ENCODE measurements at places on chromosomes 6 and 20.

DNA sequence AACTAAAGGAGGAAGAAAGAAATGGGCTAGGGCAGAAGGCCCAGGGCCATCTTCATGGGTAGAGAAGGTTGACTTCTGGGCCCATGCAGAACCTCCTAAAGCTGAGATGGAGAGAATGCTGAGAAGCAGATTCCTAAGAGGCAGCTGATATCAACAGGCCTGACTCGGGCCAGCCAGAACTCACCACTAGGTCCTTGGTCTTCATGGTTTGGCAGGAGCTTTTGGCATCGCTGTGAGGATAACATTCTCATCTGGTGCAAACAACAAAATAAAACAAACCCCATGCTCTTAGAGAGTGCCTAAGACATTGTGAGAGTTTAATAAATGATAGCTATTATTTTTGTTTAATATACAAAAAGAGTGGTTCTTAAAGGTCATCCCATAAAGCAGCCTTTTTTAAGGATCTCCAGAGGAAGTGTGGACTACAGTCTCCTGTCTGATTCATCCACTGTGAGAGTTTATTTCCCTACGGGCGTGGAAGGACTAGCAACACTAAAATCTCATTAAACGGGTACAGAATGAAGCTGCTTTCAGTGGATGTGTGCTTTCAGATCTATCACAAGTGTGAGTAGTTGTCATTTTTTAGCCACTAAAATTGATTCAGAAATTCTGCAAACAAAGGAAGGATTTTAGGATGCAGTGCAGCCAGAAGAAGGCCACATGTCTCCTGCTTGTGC is 160.0 kb downstream of the PLCB4 start:
- no peak for DNase-seq

- DNase-seq, result no peak
Observed at GRCh38 chr6:118186672-118187567, 279.9 kb downstream of the SLC35F1 start.

DNA sequence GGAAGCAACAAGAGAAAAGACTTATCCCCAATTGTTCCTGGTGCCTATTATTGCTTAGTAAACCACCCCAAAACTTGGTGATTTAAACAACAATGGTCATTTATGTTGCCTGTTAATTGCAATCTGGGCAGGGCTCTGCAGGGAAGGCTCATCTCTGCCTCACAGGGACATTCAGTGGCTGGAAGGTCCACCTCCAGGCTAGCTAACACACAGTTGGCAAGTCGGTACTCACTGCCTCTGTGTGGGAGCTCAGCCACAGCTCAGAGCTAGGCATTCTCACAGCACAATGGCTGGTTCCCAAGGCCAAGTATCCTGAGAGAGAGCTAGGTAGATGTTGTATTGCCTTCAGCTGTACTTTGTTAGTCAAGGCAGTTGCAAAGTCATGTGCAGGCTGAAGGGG is 18.5 kb upstream of the GMDS start:
- DNase-seq, result no peak

DNA sequence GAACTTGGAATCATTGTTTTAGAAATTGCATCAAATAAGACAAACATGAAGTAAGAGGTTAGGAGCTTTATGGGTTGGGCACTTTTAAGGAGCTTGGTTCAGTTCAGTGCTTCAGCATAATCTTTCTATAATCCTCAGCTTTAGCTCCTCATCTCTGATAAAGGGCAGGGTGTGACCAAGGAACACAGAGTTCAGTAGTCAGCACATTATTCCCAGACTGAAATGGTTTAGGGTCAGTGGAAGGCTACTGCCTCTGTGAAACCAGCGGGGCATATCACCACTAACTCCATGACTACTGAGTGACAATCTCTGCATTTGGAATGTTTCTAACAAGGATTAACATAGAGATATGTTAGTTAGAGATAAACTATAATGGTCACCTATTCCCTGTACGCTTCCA is 36.9 kb downstream of the CRYBG1 start:
- DNase-seq, result no peak

GRCh38 chr20:32449890-32450401 is 91.8 kb downstream of the ASXL1 start:
- no peak for DNase-seq

- DNase-seq, result no peak
Observed at GRCh38 chr6:78771586-78771985, 95.8 kb upstream of the IRAK1BP1 start.

DNA sequence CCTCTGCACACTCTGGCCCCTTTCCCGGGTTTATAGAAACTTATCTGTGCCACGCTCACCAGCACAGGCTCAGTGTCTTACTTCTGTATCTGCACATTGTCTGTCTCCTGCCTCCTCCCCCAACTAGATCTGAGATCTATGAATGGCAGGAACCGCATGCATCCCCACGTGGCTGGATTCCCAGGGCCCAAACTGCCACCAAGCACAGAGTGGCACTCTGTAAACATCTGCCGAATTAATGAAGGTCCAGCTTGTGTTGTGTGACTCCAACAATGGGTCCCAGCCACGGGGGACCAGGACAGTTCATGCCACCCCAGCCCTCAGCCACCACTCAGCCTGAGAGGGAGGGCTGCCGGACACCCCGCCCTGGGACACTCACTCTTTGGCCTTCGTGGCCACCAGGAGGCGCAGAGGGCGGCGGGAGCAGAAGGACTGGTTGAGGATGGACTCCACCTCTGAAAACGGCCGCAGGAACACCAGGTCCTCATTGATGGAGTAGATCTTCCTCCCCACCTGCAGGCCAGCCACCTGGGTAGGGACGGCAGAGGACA is 171.1 kb downstream of the PREX1 start:
- no peak for DNase-seq

GRCh38 chr6:17291778-17292177 is 10.6 kb downstream of the RBM24 start:
- no peak for DNase-seq

- no peak for DNase-seq
Observed at GRCh38 chr6:115882771-115883170, 177.9 kb downstream of the FRK start.

GRCh38 chr6:154721460-154721859 is 11.8 kb upstream of the SCAF8 start:
- DNase-seq, result no peak

DNA sequence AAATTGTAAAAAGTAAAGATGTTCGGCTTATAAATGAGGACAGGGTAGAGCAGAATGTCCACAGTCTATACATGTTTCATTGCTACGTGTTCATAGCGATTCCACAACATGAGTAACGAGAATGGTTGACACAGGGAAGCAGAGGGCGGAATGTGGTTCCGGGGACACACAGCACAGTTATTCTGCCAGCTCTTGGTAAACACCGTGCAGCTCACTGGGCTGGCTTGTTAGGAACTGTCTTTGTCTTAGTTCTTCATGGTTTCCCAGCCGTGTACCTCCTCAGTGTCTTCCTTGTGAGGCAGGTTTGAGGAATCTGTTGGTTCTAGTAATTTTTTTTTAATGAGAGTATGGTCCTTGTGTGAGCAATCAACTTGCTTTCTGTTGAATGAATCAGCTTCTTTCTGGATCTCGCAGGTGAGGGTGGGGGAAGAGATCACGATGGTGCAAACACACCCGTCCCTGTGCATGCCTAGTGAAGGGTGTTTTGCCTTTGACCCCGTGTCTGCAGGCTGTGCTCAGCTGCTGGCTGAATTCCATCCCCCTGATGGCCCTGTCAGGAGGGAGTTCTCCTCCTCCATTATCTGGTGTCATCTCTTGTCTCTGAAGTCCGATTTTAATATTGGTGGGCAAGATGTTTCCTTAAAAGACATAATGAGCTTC is 168.2 kb downstream of the SMOC2 start:
- DNase-seq, result no peak

- DNase-seq, result no peak
Observed at GRCh38 chr6:20203561-20204511, 8.4 kb downstream of the MBOAT1 start.

DNA sequence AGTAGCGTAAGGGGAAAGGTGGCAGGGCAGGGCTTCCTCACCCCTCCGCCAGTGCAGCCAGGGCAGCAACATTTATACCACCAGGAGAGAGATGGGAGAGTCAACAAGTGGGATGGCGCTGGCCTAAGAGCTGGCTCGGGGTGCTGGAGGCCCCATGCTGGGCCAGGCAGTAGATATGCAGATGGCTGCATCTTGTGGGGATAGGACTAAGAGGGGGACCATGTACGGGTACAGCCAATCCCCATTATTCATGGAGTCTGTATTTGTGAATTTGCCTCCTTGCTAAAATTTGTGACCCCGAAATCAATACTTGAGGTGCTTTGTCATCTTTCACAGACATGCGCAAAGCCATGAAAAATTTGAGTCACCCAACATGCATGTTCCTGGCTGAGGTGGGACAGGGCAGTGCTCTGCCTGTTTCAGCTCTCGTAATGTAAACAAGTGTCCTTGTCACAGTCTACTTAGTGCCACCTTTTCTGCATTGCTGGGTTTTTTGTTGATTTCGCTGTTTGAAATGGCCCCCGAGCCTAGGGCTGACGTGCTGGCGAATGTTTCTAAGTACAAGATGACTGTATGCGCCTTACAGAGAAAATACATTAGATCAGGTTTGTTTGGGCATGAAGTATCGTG is 27.5 kb upstream of the TAF8 start:
- DNase-seq, result no peak

- DNase-seq, result no peak
Observed at GRCh38 chr20:13119583-13119982, 101.5 kb upstream of the ISM1 start.

- no peak for DNase-seq
Observed at GRCh38 chr20:10524034-10524476, 89.0 kb downstream of the SLX4IP start.

GRCh38 chr20:62603021-62603906 is 39.0 kb upstream of the SLCO4A1 start:
- DNase-seq, result peak; percentile 89

- no peak for DNase-seq
Observed at GRCh38 chr6:21377356-21377755, 216.2 kb upstream of the SOX4 start.

- DNase-seq, result no peak
Observed at GRCh38 chr6:111565326-111566221, 40.1 kb downstream of the TRAF3IP2 start.

GRCh38 chr6:139376017-139376330 is 1.5 kb upstream of the CITED2 start:
- DNase-seq, result peak; percentile 44

- no peak for DNase-seq
Observed at GRCh38 chr6:70166088-70166958, 136.6 kb downstream of the COL9A1 start.

DNA sequence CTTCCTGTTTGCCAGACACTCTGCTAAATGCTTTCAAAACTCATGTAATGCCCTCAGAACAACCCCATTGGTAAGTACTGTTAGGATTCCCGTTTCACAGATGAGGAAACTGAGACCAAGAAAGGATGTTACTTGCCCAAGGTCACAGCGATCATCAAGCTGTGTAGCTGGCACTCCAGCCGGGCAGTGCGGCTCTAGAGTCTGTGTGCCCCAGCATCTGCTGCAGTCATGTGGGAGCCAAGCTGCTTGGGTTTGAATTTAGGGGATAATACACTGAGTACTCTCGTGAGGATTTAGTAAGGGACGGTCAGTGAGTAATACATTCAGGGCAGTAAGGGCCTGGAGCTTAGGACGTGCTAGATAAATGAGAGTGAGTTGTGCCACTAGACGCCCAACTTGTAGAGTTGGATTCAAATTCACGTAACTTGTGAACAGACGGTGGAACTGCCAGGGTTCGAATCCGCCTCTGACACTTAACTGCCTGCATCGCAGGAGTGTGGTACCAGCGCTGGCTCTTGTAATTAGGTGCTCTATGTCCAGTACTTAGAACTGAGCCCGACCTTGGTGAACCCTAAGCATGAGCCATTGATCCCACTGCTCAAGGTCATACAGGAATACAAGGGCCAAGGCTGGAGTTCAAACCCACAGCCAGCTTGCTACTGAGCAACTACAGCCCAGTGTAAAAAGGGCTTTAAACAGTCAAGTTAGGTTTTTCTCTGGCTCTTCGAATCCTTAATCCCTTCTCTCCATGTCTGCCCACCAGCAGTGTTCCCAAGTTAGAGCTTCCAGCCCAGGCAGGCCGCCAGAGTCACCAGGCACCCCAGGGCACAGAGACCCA is 70.2 kb downstream of the EYA2 start:
- no peak for DNase-seq

GRCh38 chr20:35260426-35260825 is 17.5 kb downstream of the MMP24OS start:
- no peak for DNase-seq

DNA sequence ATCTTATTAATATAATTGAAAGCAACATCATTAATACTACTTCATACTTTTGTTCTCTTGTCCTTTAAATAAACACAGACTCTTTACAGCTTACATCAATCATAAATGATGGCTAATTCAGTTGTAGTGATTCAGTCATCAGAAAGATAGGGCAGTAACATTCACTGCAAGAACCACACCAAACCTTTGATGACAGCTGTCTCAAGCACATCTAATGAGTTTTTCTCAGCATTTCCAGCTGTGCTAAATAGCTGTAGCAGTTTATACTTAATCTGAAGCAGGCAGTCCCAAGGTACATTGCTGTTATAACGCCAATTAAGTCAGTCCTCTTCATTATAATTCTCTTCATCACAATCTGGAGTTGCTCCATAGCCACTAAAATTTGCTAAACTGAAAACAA is 45.7 kb downstream of the PREP start:
- DNase-seq, result no peak

- DNase-seq, result no peak
Observed at GRCh38 chr20:45782890-45783289, 8.8 kb downstream of the WFDC3 start.

DNA sequence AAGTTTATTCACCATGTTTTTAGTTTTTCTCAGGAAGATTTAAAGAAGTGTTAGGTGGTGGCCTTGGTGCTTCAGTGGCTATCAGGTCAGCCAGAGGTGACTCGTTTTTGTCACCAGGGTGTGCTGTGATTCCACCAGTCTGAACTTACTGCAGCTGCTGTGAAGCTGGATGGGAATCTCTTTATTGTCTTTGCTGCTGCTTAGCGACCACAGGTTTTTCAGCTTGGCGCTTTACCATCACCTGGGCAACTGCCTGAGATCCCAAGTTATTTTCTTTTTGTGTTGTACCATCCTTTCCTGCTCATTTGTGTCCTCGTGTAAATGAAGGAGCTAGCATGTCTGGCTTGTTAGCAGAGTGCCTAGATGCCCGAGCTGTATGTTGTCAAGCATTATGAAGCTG is 146.9 kb downstream of the MACROD2 start:
- DNase-seq, result no peak

GRCh38 chr20:5848711-5849505 is 98.7 kb downstream of the SHLD1 start:
- no peak for DNase-seq

GRCh38 chr20:6416371-6416770 is 293.5 kb upstream of the FERMT1 start:
- DNase-seq, result no peak

GRCh38 chr20:49868538-49868937 is 46.8 kb downstream of the SPATA2 start:
- DNase-seq, result no peak

DNA sequence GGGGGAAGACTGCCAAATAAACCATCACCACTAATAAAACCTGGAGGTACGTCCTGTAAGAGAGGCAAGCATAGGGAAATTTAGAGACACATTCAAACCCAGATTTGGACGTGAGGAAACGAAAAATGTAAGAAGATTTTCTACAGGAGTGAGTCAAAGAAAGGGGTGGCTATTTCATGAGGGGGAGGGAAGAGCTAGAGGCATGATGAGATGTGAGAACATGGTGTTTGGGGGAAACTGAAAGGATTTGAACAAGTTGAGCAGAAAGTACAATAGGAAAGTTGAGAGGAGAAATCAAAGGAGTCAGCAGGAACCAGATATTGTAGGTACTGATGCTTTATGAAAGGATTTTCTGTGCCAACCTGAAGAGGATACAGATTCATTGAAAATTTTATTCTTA is 179.1 kb upstream of the HS3ST5 start:
- no peak for DNase-seq

- no peak for DNase-seq
Observed at GRCh38 chr6:157164972-157165371, 158.3 kb downstream of the TMEM242 start.

All from KG1 (cell line).